ENCODE measurements at places on chromosomes 1 and 21. TPM values are rescaled to one million over a fixed set of nuclear protein-coding genes. Genes with fewer than 3 reads are reported as not detected.

Gene EGLN1
- polyA plus RNA-seq: 31.9 TPM

Gene OR2T35
- polyA plus RNA-seq: not detected

Gene MXRA8
- 275 TPM for polyA plus RNA-seq

Gene ASCL5
- polyA plus RNA-seq: not detected

Gene ETNK2
- 25.1 TPM for polyA plus RNA-seq

Gene ZNF683
- not detected for polyA plus RNA-seq

Gene FCRL6
- not detected for polyA plus RNA-seq

Gene WNT2B
- polyA plus RNA-seq: 2.8 TPM

- no peak for DNase-seq
Observed at GRCh38 chr1:56229186-56229585, 350.2 kb downstream of the PLPP3 start.

- DNase-seq: no peak
Observed at GRCh38 chr1:100767176-100767890, 47.8 kb downstream of the VCAM1 start.

DNA sequence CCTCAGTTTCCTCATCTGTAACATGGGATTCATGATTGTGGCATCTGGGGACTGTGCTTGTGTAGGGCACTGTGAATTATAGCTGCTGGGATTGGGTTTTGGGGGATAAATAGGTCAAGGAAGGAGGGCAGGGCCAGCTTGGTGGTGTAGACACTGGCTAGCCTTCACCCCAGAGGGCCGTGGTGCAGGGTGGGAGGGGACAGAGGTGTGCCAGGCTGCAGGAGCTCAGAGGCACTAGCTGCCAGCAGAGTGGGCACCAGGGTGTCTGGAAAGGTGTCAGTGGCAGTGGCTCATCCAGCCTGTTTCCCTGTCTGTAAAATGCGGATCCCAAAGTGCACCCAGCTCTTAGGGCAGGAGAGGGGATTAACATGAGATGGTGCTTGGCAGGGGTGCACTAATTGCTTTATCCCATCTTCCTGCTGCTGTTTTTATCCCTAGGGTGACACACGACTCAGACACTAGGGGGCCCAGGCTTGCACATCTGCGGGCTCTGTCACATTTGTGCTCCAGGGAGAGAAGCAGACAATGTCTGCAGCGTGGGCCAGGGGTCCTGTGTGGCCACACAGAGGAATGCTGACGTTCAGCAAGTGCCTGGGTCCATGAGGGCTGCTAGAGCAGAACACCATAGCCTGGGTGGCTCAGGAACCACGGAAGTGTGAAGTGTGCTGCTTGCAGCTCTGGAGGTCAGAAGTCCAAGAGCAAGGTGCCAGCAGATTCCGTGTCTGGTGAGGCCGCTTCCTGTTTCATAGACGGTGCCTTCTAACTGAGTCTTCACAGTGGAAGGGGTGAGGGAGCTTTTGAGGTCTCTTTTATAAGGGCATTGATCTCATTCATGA is 19.3 kb downstream of the OBSCN start:
- DNase-seq: no peak

DNA sequence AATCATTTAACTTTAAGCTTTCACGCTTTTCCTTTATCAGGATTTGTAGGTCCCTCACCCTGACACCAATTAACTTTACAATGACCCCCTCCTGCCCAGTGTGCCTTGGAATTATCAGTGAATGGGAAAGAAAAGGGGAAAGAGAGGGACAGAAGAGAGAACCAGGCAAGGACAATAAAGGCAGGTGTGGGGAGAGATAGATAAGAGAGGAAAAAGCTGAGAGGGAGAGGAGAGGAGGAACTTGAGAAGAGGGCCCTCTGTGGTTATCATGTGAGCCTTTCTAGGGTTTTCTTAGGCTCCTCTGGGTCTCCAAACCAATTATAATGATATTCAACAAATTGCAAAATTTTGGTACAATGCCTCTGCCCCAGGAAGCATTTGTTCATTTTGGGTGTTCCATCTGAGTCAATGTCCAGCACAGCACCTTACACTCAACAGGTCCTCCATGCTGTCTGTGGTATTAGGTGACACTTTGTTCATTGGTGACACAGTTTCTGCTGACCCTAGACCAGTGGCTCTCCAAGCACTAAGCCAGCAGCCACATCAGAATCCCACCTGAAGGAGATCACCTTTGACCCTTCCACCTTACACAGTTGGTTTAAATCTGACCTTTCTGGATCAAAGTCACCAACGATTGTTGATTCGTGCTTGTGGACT is 14.2 kb downstream of the AKNAD1 start:
- DNase-seq: no peak

DNA sequence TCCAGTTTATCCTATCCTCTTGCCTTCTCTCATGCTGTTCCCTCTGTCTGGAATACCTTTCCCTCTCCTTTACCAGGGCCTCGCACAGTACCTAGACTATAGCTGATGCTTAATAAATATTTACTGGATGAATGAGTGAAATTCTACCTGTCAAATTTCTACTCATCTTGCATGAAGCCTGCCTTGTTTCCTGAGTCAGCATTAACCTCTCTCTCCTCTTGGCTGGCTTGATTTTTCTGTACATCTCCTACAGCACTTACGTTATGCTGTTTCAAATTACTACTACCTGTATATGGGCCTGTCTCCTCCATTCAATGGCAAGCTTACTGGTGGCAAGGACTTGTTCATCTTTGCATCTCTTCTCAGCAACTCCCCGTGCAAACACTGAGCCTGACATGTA is 130.8 kb downstream of the CAPN8 start:
- DNase-seq: no peak

GRCh38 chr21:31553926-31554325 is 105.6 kb upstream of the SOD1 start:
- no peak for DNase-seq

GRCh38 chr1:111366256-111366655 is 61.3 kb downstream of the OVGP1 start:
- no peak for DNase-seq

GRCh38 chr1:156129687-156130577 is 15.4 kb downstream of the LMNA start:
- DNase-seq: peak; percentile 93

DNA sequence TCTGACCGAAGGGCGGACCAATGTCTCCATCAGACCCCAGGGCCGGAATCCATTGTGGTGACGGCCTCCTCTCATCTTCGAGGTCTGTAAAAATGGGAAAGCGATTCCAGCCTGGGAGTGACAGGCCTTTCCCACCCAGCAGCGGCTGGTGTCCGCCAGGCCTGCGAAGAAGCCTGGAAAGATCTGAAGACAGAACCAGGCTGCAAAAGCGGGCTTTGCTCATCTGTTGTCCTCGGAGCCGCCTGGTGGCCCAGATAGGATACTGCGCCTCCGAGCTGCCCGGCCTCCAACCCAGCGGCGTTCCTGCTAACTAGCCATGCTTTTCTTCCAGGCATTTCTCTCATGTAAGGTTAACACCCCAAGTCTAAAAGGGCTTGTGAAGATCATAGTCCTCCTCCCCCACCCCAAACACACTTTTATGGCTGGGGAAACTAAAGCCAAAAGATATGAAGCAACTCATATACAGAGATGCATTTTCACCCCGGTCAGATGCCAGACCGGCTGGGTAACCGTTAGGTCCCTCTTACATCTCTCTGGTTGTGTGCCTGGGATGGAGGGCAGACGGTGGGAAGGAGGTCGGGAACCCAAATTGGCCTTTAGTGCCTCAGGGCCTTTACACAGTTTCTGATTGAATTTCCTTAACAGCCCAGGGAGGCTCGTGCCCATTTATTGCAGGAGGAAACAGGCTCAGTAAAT is 1.9 kb upstream of the DHRS3 start:
- peak; percentile 77 for DNase-seq
